ENCODE measurements at places on chromosomes 5 and 9. TPM values are rescaled to one million over a fixed set of nuclear protein-coding genes. Genes with fewer than 3 reads are reported as not detected.

Gene MCIDAS
- not detected for polyA plus RNA-seq

Gene ZER1
- polyA plus RNA-seq: 26.9 TPM

Gene PCDHA12
- polyA plus RNA-seq: not detected

Gene CDH18
- polyA plus RNA-seq: not detected

Gene ATOSB
- 9.7 TPM for polyA plus RNA-seq

GRCh38 chr5:927172-928015, 34.7 kb downstream of the TRIP13 start:
- no peak for DNase-seq

- no peak for DNase-seq
Observed at GRCh38 chr5:132090107-132090506, 16.5 kb downstream of the CSF2 start.

- no peak for DNase-seq
Observed at GRCh38 chr9:107751567-107752210, 262.1 kb upstream of the KLF4 start.

DNA sequence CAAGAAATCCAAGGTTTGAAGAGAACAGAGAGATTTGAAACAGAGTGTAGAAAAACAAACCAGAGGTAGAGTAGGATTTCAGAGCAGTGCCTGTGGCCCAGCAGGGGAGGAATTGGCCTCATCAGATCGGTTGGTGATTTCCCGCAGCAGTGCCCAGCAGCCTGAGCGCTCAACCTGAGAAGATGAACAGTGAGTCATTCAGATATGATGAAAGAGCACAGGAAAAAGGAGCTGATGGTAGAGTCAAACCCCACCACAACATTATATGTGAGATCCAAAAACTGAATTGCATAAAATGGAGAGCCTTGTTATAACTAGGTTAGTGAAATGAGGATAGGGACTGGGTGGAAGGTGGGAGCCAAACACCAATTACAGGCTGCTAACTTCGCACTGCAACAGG, 248.9 kb downstream of the PIK3R1 start:
- no peak for DNase-seq

GRCh38 chr9:75183306-75183705, 95.0 kb downstream of the OSTF1 start:
- DNase-seq: no peak

GRCh38 chr9:107480386-107480789, 9.2 kb downstream of the KLF4 start:
- DNase-seq: no peak

GRCh38 chr5:56512313-56512996, 279.3 kb upstream of the ANKRD55 start:
- DNase-seq: no peak

- no peak for DNase-seq
Observed at GRCh38 chr9:21336457-21336856, 1.3 kb upstream of the KLHL9 start.

- DNase-seq: no peak
Observed at GRCh38 chr9:12413986-12414385, 279.2 kb upstream of the TYRP1 start.

DNA sequence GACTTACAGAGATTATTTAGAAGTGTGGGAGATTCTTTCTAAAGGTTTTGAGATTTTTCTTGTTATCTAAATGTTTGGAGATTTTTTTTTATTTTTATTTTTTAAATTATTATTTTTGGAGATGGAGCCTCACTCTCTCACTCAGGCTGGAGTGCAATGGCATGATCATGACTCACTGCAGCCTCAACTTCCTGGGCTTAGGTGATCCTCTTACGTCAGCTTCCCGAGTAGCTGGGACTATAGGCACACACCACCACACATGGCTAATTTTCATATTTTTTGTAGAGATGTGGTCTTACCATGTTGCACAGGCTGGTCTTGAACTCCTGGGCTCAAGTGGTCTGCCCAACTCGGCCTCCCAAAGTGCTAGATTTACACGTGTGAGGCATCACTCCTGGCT, 694.5 kb downstream of the TLE1 start:
- DNase-seq: no peak

Measured in B cell (primary cell).